ENCODE measurements at places on chromosomes 2 and 18.

GRCh38 chr2:191622374-191623320 lies 55.3 kb upstream of the NABP1 start:
- DNase-seq: no peak

GRCh38 chr2:219772103-219772635 lies 144.7 kb downstream of the SLC4A3 start:
- peak; percentile 95 for DNase-seq

GRCh38 chr2:85663594-85664565 lies 4.1 kb downstream of the SFTPB start:
- DNase-seq: no peak

DNA sequence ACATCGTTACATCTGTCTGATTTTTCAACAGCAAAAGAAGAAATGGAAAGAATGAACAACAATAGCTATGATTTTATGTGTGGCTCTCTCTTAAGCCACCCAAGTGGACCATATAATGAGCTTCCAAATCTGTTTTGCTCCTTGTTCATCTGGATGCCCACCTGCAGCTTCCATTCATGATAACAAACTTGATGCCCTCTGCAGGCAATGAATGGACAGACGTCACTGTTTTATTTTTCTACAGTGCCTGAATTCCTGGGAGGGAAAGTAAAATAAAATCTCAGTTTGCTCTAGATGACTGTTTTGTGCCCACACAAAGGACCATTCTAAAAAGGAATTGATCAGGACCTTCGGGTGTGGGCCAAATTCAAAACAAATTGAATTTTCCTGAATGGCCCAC lies 5.0 kb downstream of the MREG start:
- no peak for DNase-seq

DNA sequence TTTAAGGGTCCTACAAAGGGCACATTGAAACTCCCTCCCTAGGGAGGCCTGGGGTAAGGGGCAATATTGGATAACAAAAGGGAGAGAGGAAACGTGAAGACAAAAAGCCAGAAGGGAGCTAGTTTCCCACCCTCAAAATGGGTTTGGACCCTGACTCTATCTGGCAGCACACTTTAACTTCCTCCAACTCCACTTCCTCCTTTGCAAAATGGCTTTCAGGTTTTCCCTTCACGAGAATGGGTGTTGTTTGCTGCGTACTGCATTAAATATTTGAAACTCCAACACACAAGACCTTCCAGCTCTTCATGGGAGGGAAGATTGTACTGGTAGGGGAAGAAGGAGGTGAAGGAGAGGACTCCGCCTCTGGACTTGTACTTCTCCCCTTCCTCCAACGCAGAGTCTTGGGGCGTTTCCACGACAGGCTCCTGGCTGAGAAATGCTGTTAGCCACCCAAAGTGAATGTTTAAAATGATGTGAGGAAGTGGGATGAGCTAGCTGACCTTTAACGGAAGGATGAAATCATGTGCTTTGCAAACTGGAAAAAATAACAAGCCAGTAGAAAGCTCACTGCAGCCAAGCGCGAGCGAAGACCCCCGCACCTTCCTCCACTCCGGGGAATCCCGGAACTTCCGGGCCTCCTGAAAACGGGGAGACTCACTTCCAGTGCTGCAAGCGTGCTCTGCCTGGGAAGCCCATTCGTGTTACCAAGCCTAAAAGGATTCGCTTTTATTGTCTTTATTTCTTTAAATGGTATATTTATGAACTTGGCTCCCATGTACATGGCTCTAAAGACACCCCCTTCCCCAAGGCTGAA lies 85.6 kb downstream of the VIT start:
- DNase-seq: no peak

GRCh38 chr2:210442457-210442856 lies 34.1 kb downstream of the LANCL1 start:
- no peak for DNase-seq

DNA sequence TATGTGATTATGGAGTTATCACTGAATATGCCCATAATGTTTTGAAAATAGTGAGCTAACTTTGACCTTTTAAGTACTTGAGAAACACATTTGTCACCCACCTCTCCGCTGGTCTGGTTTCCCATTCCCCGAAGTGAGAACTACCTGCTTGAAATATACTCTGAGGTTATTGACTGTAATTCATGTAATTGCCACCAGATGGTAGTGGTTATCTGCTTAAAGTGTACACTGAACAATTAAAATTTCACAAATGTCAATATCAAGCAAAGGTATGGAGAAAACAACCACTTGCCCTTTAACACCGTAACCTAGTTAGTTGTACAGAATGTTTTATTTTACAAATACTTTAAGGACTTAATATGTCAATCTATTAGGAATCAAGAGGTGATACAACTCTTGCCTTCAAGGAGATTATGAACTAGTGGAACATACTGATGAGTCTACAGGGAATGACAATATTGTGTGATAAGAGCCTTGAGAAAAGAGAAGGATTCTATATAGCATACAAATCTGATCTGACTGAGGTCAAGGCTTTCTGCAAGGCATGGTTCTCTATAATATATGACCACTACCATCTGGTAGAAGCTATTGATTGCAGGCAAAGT lies 316.8 kb upstream of the KCNH7 start:
- DNase-seq: peak; percentile 55

- no peak for DNase-seq
Measured at GRCh38 chr2:179511105-179511789, 246.6 kb upstream of the SESTD1 start.

DNA sequence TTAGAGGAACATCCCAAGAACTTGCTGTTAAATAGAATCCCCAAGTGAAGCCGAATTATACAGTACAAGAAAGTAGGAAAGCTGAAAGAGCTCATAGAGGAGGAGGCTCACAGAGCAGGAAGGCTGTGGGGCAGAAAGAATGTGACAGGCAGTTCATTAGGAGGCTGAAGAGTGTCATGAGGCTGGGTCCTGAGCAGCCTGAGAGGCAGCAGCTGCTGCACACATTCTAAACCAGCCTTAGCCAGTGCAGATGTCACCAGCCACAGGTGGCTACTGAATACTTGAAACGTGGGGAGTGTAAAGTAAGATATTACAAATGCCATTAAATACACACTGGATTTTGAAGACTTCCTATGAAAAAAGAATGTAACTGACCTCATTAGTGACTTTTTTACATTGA lies 490.2 kb upstream of the KLHL29 start:
- peak; percentile 85 for DNase-seq

DNA sequence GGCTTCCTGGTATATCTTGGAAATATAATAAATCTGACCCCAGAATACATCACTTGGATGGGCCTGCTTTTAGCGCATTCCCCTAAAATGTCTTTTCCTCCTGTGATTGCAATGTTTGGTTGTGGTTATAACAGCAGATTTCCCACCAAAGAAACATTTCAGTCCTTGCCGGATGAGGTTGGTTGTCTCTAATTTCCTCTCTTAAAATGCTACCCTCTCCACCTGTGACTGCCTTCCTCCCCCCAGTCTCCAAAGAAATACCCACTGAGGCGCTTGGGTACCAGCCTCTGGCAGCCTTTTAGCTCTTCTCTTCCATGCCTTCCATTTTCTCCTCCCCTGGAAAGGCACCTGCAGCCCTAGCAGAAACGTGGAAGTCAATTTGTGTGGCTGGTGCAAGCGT lies 102.1 kb upstream of the SIX3 start:
- no peak for DNase-seq

DNA sequence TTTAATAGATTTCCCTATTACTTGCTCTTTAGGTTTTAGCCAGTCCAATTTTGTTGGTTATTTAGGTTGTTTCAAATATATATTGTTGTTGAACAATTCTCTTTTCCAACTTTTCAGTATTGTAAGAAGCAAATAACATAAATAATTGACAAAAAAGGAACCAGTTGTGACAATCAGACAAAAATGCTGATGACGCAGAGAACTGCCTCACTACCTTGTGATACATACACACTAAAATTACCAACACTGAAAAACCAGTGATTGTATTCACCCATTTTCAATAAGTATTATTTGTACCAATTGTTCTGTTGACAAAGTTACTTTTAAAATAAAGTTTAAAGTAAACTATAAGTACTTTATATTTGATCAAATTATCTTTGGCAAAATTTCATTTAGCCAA lies 43.1 kb upstream of the NABP1 start:
- no peak for DNase-seq

DNA sequence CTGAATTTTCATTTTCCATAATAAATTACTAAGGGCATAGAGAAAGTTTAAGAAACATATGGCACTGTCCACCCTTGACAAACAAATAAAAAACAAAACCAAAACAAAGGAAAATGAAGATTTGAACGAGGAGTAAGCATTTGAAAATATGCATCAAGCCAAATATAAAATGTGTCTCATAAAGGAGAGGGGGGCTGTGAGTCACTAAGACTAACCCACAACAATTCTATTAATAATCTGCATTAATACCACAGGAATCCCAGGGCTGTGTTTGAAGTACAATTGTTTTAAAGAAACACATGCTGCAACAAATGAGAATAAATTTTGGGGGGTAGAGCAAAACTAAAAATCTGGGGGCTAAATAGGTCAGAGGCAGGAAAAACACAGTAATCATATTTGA lies 53.8 kb upstream of the STK17B start:
- no peak for DNase-seq

- DNase-seq: no peak
Measured at GRCh38 chr2:27494284-27494943, 586 bp downstream of the FNDC4 start.

DNA sequence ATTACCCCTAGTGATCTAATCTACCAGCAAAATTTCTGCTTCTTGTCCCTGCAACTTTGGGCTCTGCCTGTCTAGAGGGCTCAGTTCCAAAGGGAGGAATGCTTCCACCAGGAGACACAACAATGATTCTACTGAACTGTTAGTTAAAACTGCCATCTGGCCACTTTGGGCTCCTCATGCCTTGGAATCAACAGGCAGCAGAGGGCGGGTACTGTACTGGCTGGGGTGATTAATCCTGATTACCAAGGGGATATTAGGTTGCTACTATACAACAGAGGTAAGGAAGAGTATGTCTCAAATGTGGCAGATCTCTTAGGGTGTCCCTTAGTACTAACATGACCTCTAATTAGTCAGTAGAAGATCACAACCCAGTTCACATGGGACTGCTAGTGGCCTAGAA lies 21.4 kb downstream of the HADHA start:
- DNase-seq: no peak

- DNase-seq: no peak
Measured at GRCh38 chr2:229831805-229832509, 89.9 kb downstream of the TRIP12 start.

DNA sequence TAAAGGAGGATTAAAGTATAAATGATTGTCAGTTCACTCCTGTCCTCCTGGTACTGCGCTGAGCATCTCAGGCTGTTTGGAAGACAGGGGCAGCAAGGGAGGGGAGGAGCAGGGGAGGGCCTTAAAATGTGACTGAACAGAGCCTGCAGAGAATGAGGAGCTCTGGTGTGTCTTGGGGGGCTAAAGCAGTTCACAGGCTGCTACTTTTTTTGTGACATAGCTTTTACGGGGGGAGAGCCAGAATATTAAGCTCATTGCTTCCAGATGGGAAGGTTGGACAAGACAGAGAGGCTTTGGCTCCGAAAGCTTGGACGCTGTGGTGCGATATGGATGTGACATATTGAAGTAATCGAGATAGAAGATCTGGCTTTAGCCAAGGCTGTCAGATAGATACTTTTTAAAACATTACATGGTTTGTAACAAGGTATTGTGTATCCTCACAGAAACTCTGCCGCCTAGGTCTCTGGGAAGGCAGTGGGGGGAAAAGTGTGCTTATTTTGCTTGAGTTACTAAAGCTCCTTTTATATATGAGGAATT lies 40.5 kb downstream of the RDH14 start:
- DNase-seq: no peak

DNA sequence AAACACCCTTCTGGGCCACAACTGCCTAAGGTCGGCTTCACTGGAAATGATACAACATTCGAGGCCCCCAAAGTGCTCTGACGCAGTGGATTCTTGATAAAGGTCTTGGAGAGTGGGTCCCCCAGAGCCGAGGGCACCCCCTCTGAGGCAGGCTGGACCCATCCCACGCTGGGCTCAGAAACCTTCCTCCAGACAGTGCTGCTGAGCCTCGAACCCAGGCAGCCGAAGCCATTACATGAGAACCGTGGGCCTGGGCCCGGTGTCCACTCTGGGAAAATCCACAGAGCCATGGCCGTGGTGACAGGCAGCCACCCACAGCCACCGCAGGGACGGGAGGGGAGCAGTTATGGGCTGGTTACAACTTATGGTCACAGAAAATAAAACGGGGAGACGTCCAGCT lies 81.4 kb upstream of the ID2 start:
- DNase-seq: no peak

DNA sequence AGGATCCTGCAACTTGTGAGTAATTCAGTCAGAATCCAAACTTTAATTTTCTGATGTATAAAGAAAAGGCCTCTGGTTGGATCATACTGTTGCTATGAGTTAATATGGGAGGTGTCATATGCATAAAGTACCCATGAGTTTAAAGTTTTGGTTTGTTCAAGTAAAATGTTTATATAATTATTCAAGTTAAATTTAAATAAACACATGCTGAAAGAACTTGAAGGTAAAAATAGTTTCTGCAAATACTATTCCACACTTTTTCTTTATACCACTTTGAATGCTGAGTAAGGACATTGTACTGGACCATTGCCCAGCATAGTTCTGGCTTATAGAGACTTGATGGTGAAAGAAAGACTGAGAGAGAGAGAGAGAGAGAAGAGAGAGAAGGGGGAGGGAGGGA lies 30.7 kb downstream of the PKP4 start:
- DNase-seq: no peak

- DNase-seq: no peak
Measured at GRCh38 chr2:211457325-211457724, 900.9 kb downstream of the CPS1 start.

DNA sequence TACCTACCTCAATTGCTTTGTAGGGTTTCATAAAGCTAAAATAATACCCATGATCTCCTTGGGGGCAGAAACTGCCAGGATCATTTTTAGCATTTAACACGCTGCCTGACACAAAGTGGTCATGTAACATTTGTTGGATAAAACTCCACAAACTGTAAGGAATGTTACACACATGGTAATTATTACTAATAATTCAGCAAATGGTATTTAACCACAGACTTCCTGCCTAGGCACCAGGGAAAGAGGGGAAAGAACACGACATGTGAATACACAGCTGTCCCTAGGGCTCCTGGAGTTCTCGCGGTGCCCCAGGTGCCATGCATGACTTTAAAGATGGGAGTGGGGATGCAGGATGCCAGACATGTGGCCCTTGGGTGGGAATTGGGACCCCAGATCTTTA lies 43.5 kb downstream of the ASAP2 start:
- no peak for DNase-seq

- DNase-seq: no peak
Measured at GRCh38 chr18:7623681-7624080, 56.6 kb downstream of the PTPRM start.

- no peak for DNase-seq
Measured at GRCh38 chr18:24560511-24560981, 100.1 kb downstream of the HRH4 start.

DNA sequence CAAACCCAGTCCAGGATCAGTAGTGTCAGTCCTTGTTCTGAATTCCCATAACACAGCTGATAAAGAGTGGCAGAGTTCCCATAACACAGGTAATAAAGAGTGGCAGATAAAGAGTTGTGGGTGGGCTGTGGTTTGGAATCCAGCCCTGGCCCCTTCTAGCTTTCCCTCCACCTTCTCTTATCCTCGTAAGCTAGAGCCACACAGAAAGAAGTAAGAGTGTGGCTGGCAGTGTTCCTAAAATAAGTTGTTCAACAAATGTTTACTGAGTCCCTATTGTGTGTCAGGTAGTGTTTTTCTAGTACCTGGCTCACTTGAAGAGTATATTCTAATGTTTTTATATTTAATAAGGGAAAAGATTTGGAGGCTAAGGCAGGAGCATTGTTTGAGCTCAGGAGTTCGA lies 65.0 kb upstream of the BCL2L11 start:
- no peak for DNase-seq
